ENCODE measurements at places on chromosomes 2 and 18.

DNA sequence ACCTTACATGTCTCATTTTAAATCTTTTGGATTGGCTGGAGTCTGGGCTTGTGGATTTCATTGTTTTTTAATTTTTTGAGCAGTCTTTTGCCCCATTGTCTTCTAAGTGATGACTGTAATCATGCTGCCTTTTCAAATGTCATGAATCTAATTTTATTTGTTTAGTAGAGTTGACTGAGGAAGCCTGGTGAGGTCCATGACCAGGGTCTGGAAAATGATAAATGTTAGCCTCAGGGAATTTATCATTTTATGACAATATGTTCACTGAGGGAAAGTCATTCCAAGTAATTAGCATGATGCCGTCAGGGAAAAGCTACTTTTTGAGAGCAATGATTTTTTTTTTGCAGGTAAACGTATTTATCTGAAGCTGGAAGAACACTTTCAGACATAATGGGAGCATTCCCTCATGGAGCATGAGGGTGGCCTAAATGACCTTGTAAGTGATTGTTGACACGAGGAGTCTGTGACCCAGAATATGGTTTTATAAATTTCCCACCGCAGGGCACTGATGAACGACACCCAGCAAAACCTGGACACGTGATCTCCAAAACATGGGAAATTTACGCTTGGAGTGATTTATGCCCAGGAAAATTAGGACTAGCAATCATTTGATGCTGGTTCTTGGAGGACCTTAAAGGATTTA, 155.3 kb upstream of the NABP1 start:
- no peak for DNase-seq

DNA sequence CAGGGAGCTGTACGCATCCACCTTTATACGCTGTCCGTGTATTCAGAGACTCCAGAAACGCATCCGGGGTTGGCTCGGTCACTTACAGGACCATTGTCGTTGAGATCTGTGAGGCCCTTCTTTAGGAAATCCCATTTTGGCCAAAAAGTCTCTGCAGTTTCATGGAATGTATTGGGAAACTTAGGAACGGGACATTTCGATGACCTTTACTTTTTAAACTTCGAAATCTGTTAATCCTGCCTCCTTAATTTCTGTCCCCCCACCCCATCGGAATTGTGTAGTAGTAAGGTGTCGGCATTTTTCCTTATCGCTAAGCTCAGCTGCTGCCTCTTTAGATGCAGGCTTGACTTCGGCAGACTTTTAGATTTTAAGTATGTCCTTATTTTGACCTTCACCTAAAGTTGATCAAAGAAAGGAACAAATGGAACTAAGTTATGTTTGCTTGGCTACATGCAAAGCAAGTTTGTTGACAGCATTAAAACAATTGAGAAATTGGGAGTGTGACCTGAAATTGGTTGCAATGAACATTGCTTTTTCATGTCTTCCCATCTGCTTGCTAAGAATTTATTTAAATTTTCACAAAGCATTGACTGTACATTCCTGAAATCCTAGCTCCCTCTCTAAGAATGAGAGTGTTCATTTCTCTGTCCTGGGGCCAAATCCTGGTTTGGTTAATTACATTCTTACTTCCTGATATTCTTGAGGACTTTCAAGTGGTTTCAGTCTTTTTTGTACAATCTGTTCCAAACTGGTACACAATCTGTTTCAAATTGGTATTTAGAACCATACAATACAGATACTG, 884 bp upstream of the RAPH1 start:
- DNase-seq: no peak

DNA sequence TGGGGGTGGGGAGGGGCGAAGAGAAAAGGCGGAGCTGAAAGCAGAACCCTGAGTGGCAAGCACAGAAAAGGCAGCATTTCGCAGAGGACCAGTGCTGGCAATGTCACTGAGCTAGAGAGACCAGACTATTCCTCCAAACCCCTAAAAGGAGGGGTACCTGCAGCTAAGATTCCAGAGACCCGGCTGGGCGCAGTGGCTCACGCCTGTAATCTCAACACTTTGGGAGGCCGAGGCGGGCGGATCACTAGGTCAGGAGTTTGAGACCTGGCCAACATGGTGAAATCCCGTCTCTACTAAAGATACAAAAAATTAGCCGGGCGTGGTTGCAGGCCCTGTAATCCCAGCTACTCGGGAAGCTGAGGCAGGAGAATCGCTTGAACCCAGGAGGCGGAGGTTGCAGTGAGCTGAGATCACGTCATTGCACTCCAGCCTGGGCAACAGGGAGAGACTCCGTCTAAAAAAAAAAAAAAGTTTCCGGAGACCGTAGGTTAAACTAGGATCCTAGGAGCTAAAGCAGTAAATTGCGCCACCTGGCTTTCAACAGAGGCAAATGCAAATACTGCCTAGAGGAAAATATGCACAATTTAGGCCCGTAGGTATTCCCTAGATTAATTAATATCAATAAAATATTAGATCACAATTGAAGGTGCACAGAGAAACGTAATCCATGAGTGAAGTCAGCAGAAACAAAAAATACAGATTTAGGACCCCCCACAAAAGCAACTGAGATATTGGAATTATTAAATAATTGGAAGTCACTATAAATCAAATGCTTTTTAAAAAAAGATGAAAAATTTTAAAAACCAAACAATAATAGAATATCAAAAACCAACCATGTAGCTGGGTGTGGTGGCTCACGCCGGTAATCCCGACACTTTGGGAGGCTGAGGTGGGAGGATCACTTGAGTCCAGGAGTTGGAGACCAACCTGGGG, 4.9 kb downstream of the UCN start:
- DNase-seq: peak; percentile 68

DNA sequence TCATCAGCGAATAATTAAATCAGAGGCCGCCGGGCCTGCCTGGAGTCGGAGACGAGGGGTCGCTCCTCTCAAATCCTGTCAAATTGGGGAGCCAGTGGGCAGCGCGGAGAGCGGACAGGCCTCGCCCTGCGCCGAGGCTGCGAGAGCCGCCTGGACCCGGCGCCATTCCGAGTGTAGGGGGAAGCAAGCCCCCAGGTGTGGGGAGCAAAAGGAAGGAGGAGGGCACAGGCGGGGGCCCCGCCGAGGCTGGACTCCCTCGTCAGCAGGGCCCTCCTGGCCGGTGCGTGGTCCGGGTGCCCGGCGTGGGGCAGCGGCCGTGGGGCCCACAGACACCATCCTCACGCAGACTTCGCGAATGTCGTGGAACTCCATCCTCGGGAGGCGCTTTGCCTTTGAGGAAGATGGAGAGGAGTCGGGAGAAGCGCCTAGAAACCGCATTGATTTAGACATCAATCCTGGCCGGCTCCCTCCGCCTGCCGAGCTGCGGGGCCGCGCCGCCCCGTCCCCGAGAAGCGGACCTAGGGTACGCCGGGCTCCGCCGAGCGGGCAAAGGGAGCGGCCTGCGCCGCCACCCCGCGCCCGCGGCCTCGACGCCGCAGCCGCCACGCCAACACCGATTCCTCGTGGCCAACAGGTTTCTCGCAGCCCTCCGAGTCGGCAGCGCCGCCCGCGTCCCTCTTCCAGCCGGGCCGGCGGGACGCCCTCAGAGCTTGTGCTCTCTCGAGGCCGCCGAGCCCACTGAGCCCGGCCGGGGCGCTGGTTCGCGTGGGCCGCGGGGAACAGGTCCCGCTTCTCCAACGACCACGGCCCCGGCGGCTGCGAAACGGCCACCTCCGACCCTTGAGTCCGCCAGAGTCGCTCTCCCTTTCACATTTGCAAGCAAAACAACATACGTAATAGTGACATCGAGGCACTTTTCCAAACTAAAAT, 6.7 kb upstream of the ONECUT2 start:
- DNase-seq: no peak

- no peak for DNase-seq
These were observed 176.1 kb upstream of the KLF7 start for GRCh38 chr2:207341804-207342203.

- no peak for DNase-seq
These were observed 104.3 kb upstream of the LINC00305 start for GRCh38 chr18:64253222-64253621.

DNA sequence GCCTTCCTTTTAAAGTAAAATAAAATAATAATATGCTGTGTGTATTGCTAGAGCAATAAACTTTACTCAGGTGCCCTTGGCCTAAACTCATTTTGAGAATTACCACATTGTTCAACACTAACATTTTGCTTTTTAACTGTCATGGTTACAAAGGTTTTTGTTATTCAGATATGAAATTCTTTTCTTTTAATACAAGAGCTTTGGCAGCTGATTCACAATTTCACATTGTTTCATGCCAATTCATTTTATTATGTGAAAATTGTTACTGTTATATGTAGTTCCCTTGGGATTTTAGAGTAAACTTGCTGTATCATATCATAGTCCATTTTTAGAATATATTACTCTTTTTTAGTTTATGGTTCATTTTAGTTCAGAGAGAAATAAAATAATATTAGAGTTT, 65.8 kb upstream of the ZNF804A start:
- DNase-seq: no peak

GRCh38 chr2:33292981-33293595, 183.4 kb upstream of the RASGRP3 start:
- no peak for DNase-seq

DNA sequence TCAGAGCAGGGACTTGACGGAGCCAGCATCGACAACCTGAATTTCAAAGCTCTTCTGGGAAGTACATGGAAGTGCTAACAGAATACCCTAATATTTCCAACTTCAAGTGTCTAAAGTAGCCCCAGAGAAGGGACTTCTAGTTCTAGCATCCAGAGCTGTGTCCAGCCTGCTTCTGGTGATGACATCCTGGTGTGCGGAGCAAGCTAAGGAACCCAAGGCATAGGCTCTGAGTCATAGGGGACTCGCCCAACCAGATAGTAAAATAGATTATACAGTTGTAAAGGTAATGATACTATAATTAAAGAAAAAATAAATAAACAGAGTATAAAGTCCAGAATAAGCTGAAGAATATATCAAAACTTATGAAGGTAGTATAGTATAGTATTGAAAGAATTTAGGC, 108.1 kb upstream of the SERPINE2 start:
- DNase-seq: no peak

- DNase-seq: peak; percentile 20
These were observed 1.1 kb downstream of the TMX3 start for GRCh38 chr18:68713796-68714195.

DNA sequence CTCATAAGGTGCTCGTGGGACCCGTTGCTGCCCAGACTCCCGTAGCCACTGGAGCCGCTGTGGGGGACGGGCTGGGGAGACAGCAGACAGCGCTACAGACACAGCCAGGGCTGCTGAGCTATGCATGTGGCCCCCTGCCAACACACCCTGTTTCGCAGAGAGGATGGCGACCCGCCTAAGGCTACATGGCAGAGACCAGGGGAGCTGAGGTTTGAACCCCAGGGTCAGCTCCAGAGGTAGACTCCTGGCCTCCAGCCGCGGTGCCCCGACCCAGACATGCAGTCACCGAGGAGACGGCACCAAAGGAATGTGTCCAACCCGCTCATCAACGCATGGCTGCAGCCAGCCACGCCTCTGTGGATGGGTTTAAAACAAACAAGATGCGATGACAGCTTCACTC, 21.0 kb upstream of the HES6 start:
- DNase-seq: no peak

DNA sequence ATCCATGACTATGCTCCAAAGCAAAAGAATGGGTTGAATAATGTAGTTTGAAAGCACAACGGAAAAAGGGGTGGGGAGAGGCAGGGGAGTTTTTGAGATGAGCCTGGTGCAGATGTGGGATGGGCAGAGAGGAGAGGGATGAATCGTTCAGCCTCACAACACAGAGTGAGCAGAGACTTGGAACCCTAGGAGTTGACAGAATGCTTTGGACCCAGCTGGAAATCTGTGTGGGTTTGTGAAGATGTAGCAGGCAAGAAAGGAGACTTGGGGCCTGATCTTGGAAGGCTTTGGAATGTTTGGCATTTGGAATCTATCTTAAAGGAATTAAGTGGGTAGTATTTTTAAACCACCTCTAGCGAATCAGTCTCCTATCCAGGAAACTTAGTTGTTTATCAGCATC, 66.0 kb upstream of the KCTD1 start:
- no peak for DNase-seq

DNA sequence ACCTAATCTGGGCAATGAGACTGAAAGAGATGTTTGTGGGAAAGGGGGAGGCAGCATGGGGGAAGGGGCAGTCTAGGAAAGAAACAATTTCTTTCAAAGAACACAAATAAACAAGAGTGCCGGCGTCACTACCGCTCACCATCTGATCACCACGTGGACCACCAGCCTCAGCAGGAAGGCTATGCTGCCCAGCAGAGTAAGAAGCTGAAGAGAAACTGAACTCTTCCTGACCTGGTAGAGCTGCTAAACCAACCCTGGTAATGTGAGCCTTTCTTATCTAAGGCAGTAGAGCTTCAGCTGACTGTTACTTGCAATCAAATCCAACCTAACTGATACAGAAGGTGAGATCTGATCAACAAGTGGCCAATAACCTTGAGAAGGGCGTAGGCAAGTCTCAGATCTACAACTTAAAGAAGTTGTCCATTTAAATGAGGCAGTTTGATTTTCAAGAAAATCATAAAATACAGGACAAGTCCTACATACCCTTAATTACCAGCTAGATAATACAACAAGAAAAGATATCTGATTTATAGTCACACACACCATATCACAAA, 44.2 kb upstream of the SPTBN1 start:
- peak; percentile 15 for DNase-seq

GRCh38 chr2:177604271-177605065, 211.9 kb downstream of the AGPS start:
- peak; percentile 63 for DNase-seq

DNA sequence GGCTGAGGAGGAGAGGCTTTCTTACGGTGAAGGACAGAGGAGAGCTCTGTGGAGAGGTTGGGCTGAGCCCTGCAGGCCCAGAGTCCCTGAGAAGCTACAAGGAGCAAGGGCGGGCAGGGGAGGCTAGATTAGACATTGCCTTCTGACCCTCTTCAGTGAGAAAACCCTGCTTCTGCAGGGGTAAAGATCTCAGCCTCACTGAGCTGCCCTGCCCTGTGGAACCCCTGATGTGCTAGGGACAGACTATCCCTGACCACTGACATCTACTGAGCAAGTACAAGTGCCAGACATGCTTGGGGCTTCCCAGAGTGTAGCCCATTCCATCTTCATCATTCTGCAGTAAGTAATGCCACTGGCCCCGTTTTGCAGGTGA, 111.5 kb downstream of the CYP26B1 start:
- no peak for DNase-seq

DNA sequence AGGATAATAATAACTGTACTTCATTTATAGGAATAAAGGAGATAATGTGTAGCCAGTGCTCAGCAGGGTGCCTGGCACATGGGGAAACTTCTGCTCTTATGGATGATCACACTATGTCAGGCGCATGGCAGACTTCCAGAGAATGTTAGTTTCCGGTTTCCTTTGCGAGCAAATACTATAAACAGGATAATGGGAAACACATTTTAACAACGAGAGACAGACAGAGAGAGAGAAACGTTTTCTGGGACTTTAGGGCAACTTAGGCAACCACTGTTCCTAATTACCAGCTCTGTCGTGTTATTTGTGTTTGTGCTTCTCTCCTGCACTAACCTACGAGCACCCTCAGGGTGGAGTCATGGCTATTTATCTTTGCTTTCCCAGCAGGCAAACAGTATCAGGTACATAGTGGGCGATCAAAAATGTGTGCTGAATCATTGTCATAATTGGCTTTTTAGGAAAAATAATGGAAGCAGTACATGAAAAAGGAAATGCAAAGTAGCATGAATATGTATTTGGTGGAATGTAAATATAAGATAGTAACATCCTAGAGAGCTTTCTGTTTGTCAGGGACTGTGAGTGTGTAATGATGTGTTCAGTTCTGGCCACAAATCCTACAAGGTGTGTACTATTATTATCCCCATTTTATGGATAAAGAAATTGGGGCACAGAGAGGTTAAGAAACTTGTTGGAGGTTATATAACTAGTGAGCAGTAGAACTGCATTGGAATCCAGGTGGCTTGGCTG, 36.8 kb upstream of the IGFBP2 start:
- DNase-seq: peak; percentile 66
